ENCODE measurements at places on chromosomes 1 and 21.

DNA sequence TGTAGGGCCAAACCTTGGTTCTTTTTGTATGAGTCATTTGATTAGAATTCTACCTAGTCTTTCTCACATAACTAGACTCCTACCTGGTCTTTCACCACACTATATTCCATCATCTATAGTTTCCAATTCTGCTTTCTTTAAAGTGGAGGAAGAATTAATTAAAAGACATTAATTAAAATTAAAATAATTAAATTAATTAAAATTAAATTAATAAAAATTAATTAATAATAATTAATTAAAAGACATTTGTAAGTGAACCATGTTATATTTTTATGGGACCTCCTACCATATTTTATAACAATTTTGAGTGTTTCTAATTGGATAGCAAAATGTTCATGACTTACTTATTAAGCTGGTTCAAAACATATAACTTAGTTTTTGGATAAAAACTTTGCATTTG is 77.4 kb downstream of the CCDC18 start:
- no peak overlapping the region for H3K27ac ChIP-seq
- H3K4me1 ChIP-seq, result no peaks in the 10 kb centered on the region
- H3K4me3 ChIP-seq, result no peak overlapping the region

DNA sequence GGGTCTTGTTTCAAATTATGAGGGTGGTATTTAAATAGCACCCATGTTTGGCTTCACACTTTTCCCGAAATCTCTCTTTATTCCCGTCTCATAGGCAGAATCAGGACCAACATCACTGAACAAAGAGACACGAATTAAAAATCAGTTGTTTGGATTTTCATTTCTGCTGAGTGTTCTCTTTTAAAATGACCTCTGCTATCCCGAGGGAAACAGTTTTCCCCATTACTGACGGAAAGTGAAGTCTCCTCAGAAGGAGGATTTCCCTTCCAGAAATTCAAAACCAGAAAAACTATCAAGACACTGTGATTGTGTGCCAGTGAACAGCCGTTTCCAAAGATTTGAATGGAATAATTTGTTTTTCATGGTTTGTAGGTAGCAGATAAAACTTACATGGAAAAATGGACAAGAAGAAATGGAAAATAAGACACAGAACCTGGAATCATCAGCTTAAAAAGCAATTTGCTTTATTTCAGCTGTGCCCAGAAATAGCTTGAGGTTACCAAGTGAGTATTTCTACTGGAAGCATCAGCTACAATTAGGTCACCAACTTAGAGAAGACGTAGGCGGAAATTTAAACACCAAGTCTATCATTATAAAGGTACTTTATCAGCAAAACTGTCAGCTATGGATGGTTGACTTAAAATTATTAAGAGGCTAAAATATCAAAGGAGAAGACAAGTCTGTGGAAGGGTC is 68.5 kb downstream of the RUNX1 start:
- H3K4me1 ChIP-seq, result peaks cover 3% of the 10 kb centered on the region
- no peaks in the 10 kb centered on the region for H3K36me3 ChIP-seq
- H3K4me3 ChIP-seq, result no peak overlapping the region

GRCh38 chr1:228228601-228229074 is 20.8 kb downstream of the OBSCN start:
- H3K4me3 ChIP-seq, result no peak overlapping the region
- H3K27ac ChIP-seq, result peak overlapping the region; percentile 77
- H3K36me3 ChIP-seq, result peaks cover 11% of the 10 kb centered on the region
- DNase-seq, result no peak
- no peaks in the 10 kb centered on the region for H3K27me3 ChIP-seq
- peaks cover 84% of the 10 kb centered on the region for H3K4me1 ChIP-seq

GRCh38 chr1:53946252-53947171 is at the start of gene LRRC42:
LRRC42 (plus strand) TSS chr1:53946350; CDS start chr1:53952000, 5,650 bp downstream.
- no peak for DNase-seq
- H3K36me3 ChIP-seq, result no peaks in the 10 kb centered on the region
- H3K4me3 ChIP-seq, result peak within 1 kb of the TSS; percentile 90
- H3K27ac ChIP-seq, result peak within 1 kb of the TSS; percentile 89

DNA sequence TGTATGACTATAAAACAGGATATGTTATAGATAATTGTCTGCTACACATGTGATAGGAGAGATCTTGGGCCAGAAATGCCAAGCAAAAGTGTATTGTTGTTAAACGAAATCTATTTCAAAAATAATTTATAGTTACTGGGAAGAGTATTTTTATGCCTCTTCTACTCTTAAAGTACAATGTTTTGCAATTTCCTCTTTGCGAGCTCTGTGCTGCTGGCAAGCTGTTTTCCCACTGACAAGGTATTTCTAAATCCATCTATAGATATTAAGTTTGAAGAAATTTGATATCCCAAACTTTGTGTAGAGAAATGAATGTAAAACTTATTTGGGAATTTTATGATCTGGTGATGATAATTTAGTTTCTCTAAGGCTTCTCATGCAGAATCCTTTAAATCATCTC is 63.3 kb upstream of the PTGFR start:
- H3K4me1 ChIP-seq, result no peaks in the 10 kb centered on the region
- no peak for DNase-seq
- no peak overlapping the region for H3K27ac ChIP-seq
- no peaks in the 10 kb centered on the region for H3K36me3 ChIP-seq
- H3K27me3 ChIP-seq, result no peaks in the 10 kb centered on the region

DNA sequence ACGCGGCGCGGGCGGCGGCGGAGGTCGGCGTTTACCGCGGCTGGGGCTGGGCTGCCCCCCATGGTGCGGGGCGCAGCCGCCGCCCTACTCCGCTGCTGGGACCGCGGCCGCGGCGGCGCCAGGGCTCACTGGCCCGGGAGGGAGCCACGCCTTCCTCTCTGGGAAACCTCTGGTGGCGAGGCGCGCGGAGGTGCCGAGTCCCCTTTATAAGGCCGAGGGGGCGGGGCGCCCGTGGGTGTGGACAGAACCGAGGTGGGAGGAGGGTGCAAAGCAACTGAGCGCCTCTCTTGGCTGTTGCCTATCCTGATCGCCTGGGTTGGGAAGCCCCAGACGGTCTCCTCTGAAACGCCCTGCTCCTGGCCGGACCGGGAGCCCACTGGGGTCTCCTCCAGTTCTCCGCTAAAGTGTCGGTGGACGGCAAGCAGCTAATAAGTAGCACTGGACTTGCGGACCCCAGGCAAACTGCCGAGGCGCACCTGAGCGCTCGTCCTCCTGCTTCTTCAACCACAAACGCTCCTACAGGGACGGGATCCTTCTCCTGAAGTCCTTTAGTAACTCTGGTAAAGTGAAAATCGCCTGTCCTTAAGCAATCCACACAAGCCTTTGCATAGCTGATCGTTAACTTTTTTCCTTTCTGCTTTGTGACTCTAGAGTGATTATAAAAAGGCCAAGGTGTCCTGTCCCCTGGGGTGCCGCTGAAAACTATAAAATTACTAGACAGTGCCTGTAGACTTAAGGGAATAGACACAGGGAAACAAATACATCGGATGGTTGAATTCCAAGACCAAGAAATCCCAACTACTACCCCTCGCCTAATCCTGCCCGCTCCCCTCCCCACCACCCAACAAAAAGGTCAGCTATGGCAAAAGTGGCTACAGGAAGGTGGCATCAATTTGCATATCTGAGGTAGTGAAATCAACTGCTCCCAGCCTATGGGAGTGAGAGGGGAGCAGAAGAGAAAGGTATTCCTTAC is at the start of gene PTGER3:
TSS of gene PTGER3 (minus strand) at position 182 of the 973 bp plus-strand sequence. CDS start 239 bp downstream, outside the sequence.
- peaks cover 7% of the 10 kb centered on the region for H3K4me1 ChIP-seq
- H3K4me3 ChIP-seq, result peak within 1 kb of the TSS; percentile 65
- no peak within 1 kb of the TSS for H3K27ac ChIP-seq
- no peaks in the 10 kb centered on the region for H3K36me3 ChIP-seq
- DNase-seq, result peak; percentile 68
- peaks cover 47% of the 10 kb centered on the region for H3K27me3 ChIP-seq

DNA sequence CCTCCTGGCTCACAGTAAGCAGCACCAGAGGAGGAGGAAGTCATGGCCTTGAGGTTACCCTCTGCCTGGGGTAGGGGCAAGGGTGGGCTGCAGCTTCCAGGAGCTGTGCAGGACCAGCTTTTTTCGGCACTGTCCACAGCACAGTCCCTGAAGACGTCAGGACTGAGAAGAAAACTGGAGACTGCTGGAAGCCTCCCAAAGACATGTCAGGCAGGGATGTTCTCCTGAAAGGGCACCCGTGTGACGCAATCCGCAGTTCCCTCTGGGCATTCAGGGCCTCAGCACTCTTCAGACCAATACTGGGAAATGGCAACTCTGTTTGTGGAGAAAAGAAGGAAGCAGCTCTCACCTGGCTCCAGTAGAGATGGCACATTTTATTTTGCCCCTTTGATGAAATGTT is 64.8 kb upstream of the TENT5C start:
- peak; percentile 47 for DNase-seq

DNA sequence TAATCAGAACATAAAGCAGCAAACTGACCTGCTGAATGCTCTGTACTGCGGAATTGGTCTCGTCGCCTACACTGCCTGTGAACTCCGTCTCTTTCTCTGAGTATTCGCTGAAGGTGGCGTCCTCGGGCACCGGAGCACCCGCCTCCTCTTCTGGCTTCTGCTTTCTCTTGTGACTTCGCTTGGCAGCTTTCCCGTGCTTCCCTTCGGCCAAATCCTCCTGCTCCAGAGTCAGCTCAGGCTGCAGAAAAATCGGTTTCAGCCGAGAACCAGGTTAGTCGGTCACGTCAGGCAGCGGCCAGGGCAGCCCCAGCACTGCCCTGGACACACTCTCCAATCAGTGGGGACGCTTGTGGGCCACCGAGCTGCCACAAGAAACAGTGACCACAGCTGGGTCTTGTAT is 35.8 kb upstream of the RIPK4 start:
- H3K4me1 ChIP-seq, result peaks cover 12% of the 10 kb centered on the region
- H3K27me3 ChIP-seq, result no peaks in the 10 kb centered on the region
- peaks cover 42% of the 10 kb centered on the region for H3K36me3 ChIP-seq
- peak; percentile 86 for DNase-seq
- H3K4me3 ChIP-seq, result peak overlapping the region; percentile 1

GRCh38 chr1:53893999-53894636 is at the start of gene DIO1:
DIO1 (plus strand) TSS chr1:53894187; CDS start chr1:53894211, 24 bp downstream.
- DNase-seq, result no peak
- no peak within 1 kb of the TSS for H3K4me3 ChIP-seq
- H3K27me3 ChIP-seq, result no peaks in the 10 kb centered on the region
- peak within 1 kb of the TSS; percentile 37 for H3K27ac ChIP-seq

DNA sequence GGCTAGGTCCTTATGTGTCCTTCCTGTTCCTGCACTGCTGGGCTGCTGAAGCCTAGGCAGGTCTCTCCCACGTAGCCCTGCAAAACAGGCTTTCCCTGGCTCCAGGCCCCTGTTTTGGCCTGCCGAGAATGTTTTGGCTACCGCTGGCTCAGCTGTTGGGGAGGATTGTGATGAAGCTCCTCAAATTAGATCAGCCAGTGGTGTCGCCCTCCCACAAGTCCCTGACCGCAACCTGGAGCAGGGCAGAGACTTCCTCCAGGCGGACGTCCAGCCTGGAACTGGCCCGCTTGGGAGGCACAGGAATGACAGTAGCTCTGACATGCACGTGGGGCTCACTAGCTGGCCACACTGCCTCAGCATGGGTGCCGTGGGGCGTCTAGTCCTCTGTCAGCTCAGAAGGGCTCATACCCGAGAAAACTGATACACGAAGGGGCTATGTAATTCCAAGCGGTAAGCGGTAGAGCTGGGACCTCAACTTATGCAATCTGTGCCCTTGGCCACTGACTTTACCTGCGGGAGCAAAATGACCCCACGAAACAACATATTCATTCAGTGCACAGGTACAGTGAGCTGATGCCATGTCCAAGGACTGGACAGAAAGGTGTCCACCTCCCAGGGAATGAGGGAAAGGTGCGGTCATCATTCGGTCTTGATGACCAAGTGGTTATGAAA is 26.6 kb downstream of the DHRS3 start:
- peak overlapping the region; percentile 93 for H3K27ac ChIP-seq
- peaks cover 3% of the 10 kb centered on the region for H3K36me3 ChIP-seq
- H3K4me3 ChIP-seq, result no peak overlapping the region
- no peaks in the 10 kb centered on the region for H3K27me3 ChIP-seq
- peak; percentile 94 for DNase-seq

- no peak overlapping the region for H3K4me3 ChIP-seq
- no peaks in the 10 kb centered on the region for H3K4me1 ChIP-seq
- no peaks in the 10 kb centered on the region for H3K36me3 ChIP-seq
- DNase-seq, result no peak
- no peak overlapping the region for H3K27ac ChIP-seq
- no peaks in the 10 kb centered on the region for H3K27me3 ChIP-seq
Measured at GRCh38 chr1:168833801-168834224, 104.8 kb upstream of the DPT start.

- peak overlapping the region; percentile 51 for H3K27ac ChIP-seq
- no peak overlapping the region for H3K4me3 ChIP-seq
- no peaks in the 10 kb centered on the region for H3K27me3 ChIP-seq
- H3K36me3 ChIP-seq, result no peaks in the 10 kb centered on the region
- peak; percentile 60 for DNase-seq
Measured at GRCh38 chr1:219304227-219305226, 130.8 kb downstream of the LYPLAL1 start.

DNA sequence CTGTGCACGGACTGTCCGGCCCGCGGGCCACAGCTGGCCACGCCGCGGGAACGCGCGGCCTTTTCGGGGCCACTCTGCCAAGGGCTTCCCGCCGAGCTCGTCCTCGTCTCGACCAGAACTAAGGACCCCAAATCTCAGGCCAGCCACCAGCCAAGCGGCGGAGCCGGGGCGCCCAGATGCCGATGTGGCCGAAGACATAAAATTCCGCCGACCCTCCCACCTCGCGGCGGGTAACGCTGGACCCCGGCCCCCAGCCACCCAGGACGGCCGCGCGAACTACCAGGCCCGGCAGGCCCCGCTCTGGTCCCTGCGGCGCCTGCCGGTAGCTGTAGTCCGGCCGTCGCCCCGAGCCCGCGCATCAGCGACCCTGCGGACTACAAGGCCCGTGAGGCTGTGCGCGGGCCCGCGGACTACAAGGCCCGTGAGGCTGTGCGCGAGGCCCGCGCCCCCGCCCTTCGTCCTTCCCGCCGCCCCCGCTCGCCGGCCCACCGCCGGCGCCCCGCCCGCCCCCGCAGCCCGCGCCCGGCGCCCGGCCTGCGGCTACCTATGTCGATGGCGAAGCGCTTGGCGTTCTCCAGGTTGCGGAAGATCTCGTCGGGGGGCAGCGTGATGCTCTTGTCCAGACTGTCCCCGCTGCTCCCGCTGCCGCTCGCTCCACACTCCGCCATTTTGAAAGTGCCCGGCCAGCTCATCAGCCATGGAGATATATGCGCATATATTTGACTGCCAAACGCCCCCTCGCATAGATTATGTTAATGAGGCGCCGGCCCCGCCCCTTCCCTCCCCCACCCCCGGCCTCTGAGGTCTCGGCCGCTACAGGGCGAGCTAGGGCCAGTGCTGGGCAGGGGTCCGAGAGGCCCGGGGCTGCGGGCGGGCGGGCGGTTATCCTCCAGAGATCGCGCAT is at the start of gene PANK4:
TSS of gene PANK4 (minus strand) at position 677 of the 904 bp plus-strand sequence. CDS start at position 668, 9 bp downstream.
- no peaks in the 10 kb centered on the region for H3K36me3 ChIP-seq
- peak within 1 kb of the TSS; percentile 76 for H3K27ac ChIP-seq
- H3K4me1 ChIP-seq, result peaks cover 64% of the 10 kb centered on the region
- peak within 1 kb of the TSS; percentile 77 for H3K4me3 ChIP-seq

GRCh38 chr1:213884942-213885341 is 102.8 kb upstream of the PROX1 start:
- no peaks in the 10 kb centered on the region for H3K27me3 ChIP-seq
- no peaks in the 10 kb centered on the region for H3K4me1 ChIP-seq
- no peaks in the 10 kb centered on the region for H3K36me3 ChIP-seq
- H3K27ac ChIP-seq, result no peak overlapping the region

GRCh38 chr1:24801176-24801575 is 55.9 kb downstream of the CLIC4 start:
- no peaks in the 10 kb centered on the region for H3K4me1 ChIP-seq
- no peak for DNase-seq
- no peaks in the 10 kb centered on the region for H3K27me3 ChIP-seq
- no peak overlapping the region for H3K4me3 ChIP-seq

- H3K4me1 ChIP-seq, result peaks cover 5% of the 10 kb centered on the region
- H3K27me3 ChIP-seq, result no peaks in the 10 kb centered on the region
- peak overlapping the region; percentile 81 for H3K4me3 ChIP-seq
- no peaks in the 10 kb centered on the region for H3K36me3 ChIP-seq
Measured at GRCh38 chr1:167456524-167456923, 61.8 kb downstream of the CD247 start.

Measured in psoas muscle (tissue), 8 donors.